Panc1 (cell line): ENCODE measurements at places on chromosomes 4 and X. TPM values are rescaled to one million over a fixed set of nuclear protein-coding genes. Genes with fewer than 3 reads are reported as not detected.

TXK gene
- total RNA-seq: 0.26 TPM

VEGFD gene
- total RNA-seq: not detected

FAM9C gene
- total RNA-seq: not detected

FAM120C gene
- 12.1 TPM for total RNA-seq

MND1 gene
- 9.4 TPM for total RNA-seq
